RWPE1 (cell line): ENCODE measurements at places on chromosomes 12 and 14.
A peak's percentile ranks its signal among the peaks of the same experiment; 100 is the strongest.

GRCh38 chr12:5187136-5187535 lies 143.5 kb downstream of the KCNA5 start:
- no peak for DNase-seq

DNA sequence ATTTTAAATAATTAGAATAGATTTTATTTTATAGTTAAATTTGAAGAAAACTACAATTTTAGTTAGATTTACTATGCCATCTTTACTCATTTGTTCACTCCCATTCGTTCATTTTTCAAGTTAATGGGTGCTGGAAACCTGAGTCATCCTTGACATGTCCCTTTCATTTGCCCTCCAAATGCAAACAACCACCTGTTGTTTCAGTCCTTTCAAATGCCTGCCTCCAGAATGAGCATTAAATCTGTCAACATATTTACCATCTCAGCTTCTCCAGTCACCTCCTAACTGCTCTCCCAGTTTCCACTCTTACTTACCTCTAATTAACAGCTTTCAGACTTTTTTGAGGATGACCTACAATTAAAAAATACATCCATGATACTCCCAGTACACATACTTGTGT lies 375.5 kb downstream of the RAD51B start:
- no peak for DNase-seq

GRCh38 chr14:64502887-64503433 lies 678 bp downstream of the ZBTB25 start:
- DNase-seq = no peak

GRCh38 chr12:2177751-2178150 lies 125.0 kb downstream of the CACNA1C start:
- no peak for DNase-seq

- no peak for DNase-seq
Measured at GRCh38 chr12:96239711-96240635, 45.8 kb downstream of the ELK3 start.

- DNase-seq = peak; percentile 85
Measured at GRCh38 chr12:54603173-54603814, 14.8 kb upstream of the PPP1R1A start.

DNA sequence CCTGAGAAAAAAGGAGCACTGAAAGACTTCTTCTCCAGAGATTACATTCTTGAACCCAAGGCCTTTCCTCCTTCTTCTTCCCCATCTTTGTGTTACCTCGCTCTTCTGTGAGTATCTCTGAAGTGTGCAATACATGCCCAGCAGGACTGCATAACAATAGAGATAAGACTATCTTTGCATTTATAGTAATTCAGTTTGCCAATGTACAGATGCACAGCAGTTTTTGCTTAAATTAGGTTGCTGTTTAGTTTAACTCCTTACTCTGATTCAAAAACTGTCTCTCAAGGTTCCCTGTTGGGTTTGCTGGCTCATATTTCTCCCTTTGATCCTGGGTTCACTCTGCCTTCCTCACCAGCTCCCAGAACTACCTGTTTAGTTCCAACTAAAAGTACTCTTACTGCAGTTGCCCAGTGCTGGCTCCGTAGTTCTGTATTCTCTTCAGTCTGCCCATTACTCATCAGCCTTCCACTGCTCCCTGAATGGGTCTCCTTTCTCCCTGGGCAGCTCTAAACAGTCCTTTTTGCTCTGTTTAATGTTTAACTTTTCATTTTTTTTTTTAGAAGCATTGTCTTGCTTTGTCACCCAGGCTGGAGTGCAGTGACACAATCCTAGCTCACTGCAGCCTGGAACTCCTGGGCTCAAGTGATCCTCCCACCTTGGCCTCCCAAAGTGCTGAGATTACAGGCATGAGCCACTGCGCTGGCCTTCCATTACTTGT lies 180.6 kb upstream of the CAND1 start:
- no peak for DNase-seq

DNA sequence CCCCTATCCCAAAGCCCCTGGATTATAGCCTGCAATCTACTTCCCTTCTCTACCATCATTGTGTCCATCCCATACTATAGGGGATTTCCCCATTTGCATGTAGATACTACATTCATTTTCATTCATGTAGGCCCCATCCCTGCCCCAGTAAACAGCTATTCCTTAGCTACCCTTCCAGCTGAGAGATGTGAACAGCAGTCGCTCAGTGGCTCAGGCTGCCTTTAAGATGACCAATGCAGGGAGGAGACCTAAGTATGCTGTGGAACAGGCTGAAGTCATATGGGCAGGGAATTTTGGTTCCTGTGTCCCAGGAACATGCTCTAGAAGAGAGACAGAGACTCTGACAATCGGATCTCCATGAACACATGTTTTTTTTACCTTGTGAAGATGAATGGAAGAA lies 481.2 kb upstream of the SYT1 start:
- DNase-seq = no peak

GRCh38 chr12:68287106-68287505 lies 33.7 kb upstream of the IL22 start:
- no peak for DNase-seq

- DNase-seq = no peak
Measured at GRCh38 chr14:95034788-95035187, 122.5 kb downstream of the DICER1 start.

GRCh38 chr12:118429688-118430383 lies 53.5 kb downstream of the SUDS3 start:
- DNase-seq = no peak

GRCh38 chr12:116718655-116719454 lies 19.0 kb downstream of the SPRING1 start:
- DNase-seq = no peak

GRCh38 chr12:68587448-68587873 lies 23.2 kb upstream of the RAP1B start:
- DNase-seq = no peak

DNA sequence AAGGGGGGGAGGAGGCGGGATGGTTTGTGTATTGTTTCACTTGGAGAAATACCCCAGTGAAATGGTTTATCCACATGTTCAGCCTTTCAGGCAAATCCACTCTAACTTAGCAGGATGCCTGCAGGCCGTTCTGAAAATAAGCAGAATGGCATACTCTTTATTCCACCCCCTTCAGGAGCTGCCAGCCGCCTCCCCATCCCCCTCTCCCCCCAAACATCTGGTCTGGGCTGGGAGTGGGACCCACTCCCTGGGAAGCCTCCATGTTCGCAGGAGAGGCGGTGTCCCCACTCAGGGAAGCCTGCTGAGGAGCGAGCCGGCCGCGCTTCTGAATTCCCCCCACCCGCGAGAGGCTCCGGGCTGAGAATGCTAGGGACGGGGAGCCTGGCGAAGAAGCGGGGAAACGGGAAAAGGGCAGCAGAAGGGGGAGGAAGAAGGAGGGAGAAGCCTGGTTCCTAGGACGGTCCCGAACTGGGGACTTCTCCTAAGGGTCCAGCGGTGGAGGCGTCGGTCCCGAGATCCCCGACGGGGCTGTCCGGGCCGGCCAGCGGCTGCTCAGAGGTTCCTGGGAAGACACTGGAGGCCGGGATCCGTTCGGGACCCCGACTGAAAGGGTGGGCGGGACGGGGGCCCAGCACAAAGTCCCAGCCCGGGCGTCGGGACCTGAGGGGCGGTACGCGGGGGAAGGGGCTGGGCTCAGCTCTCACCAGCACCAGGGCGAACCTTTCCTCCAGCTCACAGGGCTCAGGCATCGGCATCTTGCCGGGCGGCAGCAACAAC lies 666 bp downstream of the FMNL3 start:
- DNase-seq = peak; percentile 38

DNA sequence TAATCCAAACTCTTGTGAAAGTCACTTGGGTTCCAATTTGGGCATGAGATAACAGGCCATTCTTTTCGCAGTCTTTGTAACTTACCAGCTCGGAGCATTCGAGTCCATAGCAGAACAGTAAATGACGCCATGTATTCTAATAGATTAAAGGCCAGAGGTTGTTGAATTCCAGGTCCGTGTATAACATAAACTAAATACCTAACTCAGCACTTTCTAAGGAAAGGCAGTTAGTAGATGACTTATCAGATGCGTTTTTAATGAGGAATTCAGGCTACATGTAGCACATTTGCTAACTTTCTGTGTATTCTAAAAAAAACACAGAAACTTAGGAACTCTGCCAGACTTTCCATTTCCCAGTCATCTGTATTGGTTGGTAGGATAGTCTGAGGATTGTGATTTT lies 52.8 kb upstream of the ATF1 start:
- DNase-seq = no peak
